NCI-H1092 (cell line): ENCODE measurements at places on chromosomes 6 and 20.
A peak's percentile ranks its signal among the peaks of the same experiment; 100 is the strongest.

- no peak for DNase-seq
Observed at GRCh38 chr6:71457929-71458328, 169.3 kb downstream of the OGFRL1 start.

- no peak for DNase-seq
Observed at GRCh38 chr6:107716688-107717089, 107.4 kb downstream of the SCML4 start.

DNA sequence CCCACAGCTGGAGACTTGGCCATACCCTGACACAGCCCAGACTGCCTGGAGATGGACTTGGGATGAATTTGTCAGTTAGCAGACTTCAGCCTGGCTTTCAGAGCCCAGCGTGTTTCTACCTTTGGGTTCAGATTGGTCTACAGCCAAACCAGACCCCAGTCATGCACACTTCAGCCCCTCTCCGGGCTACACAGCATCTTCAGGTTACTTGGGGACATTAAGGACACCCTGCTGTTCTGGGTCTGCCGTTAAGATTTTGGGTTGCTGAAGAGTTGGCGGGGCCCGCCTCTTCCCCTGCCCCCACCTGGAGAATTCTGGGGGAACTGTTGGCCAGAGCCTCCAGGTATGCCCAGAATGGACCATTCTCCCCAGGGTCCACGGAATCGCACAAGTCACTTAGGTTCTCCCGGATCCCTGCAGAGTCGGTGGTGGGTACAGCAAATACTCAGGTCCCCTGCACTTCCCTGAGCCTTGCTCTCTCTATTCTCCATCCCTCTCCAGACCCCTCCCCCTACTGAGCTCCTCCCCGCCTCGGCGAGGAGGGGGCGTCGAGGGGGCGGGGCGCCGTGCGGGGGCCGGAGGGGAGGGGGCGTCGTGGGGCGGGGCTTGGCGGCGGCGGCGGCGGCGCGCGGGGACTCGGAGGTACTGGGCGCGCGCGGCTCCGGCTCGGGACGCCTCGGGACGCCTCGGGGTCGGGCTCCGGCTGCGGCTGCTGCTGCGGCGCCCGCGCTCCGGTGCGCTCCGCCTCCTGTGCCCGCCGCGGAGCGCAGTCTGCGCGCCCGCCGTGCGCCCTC lies at the start of gene PTK7:
PTK7 (plus strand) TSS at position 645 of the 794 bp plus-strand sequence. CDS start 175 bp downstream, outside the sequence.
- peak; percentile 87 for DNase-seq

- no peak for DNase-seq
Observed at GRCh38 chr20:58965270-58966064, 15.6 kb upstream of the NELFCD start.

DNA sequence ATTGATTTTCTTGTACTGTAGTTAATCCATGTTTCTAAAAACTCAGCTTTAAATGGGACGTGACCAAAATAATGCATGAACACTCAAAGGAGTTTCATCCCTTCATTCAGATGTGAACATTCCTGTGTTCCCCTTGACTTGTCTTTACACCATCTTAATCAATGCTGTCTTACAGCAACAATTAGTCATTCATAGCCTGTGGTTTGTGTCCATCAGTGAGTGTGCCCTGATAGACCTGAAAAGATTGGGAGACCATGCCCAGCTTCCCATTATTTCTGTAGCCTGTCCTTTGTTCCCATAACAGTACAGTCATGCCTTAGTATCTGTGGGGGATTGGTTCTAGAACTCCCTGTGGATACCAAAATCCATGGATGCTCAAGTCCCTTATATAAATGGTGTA lies 23.9 kb downstream of the NT5E start:
- no peak for DNase-seq

- no peak for DNase-seq
Observed at GRCh38 chr6:155142168-155143028, 121.4 kb upstream of the CLDN20 start.

DNA sequence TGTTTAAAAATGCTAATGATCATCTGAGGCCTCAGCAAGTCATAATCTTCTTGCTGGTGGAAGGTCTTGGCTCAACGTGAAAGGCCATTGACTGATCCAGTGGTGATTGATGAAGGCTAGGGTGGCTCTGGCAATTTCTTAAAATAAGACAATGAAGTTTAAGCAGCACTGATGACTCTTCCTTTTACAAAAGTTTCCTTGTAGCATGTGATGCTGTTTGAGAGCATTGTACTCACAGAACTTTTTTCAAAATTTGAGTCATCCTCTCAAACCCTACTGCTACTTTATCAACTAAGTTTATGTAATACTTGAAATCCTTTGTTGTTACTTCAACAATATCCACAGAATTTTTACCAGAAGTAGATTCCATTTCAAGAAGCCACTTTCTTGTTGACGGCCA lies 382.3 kb downstream of the ESR1 start:
- no peak for DNase-seq

DNA sequence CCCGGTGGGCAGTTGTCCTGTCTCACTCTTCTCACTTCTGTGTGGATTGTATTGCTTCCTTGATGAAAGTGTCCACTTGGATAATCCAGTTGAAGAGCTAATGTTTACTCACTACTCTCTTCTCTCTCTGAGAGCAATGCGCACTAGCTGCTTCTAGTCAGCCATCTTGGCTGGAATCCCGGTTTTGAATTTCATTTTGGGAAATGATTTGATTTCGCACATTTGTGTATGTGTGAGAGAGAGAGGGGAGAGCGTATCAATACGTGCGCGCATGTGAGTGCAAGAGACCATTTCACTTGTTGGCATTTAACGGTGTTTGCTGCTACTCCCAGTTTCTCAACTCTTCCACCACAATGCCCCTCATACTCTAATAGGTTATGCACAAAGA lies 67.8 kb downstream of the KLHL32 start:
- DNase-seq = peak; percentile 31

- DNase-seq = no peak
Observed at GRCh38 chr6:9848094-9848493, 566.8 kb downstream of the TFAP2A start.

DNA sequence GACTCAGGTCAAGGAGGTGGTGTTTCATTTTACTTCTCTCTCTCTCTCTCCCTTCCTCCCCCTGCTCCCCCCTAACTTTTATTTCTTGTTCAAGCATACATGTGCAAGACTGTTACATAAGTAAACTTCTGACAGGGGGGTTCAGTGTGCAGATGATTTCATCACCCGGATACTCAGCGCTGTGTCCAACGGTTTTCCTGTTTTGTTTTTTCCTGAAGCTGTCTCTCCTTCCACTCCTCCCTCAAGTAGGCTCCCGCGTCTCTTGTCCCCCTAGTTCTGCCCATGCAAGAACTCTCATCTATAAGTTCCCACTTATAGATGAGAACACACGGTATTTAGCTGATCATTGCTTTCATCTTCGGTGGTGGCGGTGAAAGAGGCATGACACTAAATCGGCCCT lies 751.9 kb upstream of the DEFB115 start:
- DNase-seq = no peak

DNA sequence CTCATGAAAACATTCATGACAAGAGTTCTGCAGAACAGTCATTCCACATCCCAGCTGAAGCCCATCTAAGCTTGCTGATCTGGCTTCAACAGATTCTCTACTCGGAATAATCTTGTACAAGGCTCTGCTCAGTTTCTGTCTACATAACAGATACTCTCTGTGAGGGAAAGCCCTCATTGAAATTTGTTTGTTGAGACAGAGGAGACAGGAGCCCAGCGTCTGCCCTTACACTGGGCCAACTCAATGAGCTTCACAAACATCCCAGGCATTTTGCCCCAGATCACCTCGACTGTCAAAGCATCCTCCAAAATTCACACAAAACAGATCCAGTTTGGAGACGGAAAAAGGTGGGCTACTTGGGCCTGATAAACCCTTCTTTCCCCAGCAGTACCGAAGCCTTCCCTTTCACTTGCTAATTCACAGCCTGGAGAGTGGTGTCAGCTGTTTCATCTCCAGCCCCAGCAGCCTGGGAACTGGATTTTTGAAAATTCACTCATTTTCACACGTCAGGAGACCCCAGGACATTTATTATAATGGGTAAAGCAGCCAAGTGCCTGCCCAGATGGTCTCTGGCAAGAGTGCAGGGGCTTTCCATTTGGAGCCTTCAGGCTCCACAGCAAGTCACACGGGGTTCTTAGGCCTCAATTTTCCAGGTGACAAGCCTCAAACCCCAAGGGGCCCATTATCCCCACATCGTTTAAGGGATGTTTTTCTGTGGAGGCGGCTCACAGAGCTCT lies 7.3 kb downstream of the CCDC167 start:
- peak; percentile 44 for DNase-seq

GRCh38 chr20:57390604-57391438 lies at the start of gene RBM38:
TSS of gene RBM38 (plus strand) at chr20:57391396. CDS start at chr20:57391582, 186 bp downstream.
- peak; percentile 70 for DNase-seq

DNA sequence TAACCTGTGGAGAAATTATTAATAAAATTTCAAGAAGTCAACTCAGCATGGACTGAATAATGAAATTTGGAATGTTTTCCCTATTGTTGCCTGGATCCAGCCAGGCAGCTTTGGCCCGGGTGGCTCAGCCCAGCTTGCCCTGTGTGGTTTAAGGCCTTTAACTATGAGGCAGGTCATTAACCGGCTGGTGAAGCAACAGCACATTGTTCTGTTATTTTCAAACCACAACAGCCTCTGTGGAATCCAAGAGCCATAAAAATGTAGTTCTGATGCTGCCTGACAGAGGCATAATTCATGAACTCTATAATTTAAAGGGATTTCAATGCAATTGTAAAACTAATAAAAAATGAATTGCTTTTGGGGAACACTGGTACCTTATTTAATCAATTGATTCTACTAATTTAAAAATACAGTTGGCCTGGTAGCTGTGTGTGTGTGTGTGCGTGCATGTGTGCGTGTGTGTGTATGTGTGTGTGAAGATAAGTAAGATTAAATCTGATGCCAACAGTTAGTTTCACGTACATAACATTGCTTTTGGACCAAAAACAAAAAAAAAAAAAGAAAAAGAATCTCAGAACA lies 117.7 kb downstream of the RPS12 start:
- DNase-seq = no peak

DNA sequence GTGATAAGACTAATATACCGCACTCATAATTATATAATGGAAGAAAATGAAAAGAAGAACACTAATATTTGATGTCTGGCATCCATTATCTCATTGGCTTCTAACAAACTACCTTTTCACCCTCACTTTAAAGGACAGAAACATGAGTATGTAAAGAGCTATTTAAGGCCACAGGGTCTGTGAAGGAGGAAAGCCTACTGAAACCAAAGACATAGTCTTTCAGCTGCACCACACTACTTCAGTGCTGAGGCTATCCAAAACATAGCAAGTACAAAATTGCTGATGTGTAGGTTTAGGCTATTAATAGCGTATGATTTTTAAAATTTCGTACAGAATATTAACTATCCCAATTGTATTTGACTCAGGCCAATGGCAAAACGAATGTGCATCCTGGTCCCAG lies 38.2 kb upstream of the SLC2A12 start:
- DNase-seq = no peak

DNA sequence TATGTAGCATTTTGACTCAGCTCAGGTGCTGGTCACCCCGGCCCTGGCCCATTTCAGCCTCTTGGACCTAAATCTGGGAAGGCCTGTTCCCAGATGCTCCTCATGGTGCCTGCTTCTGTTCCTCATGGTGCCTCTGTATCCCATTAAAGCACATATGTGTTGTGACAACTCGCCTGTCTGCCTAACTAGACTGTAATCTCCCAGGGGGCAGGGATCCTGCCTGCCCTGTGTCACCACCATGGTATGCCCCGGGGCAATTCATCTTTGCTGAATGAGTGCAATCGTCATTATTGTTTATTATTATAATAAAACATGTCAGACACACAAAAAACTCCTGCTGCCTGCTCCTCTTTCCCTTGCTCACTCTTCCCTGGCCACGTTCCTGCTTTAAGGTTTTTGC lies 62.0 kb downstream of the ZFP64 start:
- DNase-seq = no peak

- DNase-seq = no peak
Observed at GRCh38 chr6:163585932-163586437, 171.5 kb downstream of the QKI start.

- no peak for DNase-seq
Observed at GRCh38 chr6:33132081-33132524, 56.3 kb downstream of the HLA-DPB1 start.

DNA sequence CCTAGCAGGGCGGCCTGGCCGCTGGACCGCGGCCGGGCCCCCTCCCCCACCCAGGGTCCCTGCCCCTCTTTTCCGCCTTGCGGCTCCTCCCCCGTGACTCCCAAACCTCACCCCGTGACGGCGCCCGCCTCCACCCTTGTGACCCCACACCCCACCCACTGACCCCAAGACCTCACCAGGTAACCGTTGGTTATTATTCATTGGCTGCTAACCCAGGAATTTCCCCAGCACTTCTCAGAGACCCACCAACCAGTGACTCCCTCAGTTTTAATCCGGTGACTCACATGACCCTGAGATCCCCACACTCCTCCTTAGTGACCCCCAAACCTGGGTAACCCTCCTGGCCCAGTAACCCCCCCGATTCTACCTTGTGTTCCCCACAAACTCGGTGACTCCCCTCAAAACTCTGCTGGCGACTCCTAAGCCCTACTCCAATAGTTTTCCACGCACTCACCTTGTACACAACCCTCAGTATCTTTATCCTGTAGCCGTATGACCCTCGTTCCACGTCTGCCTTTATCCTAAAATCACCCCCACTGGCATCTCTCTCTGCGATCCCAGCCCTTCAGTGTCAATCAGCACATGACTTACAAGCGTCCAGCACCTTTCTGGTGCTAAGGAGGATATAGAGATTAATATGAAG lies 534 bp downstream of the ZNF76 start:
- DNase-seq = no peak

GRCh38 chr20:52124821-52125220 lies 66.8 kb downstream of the ZFP64 start:
- no peak for DNase-seq

DNA sequence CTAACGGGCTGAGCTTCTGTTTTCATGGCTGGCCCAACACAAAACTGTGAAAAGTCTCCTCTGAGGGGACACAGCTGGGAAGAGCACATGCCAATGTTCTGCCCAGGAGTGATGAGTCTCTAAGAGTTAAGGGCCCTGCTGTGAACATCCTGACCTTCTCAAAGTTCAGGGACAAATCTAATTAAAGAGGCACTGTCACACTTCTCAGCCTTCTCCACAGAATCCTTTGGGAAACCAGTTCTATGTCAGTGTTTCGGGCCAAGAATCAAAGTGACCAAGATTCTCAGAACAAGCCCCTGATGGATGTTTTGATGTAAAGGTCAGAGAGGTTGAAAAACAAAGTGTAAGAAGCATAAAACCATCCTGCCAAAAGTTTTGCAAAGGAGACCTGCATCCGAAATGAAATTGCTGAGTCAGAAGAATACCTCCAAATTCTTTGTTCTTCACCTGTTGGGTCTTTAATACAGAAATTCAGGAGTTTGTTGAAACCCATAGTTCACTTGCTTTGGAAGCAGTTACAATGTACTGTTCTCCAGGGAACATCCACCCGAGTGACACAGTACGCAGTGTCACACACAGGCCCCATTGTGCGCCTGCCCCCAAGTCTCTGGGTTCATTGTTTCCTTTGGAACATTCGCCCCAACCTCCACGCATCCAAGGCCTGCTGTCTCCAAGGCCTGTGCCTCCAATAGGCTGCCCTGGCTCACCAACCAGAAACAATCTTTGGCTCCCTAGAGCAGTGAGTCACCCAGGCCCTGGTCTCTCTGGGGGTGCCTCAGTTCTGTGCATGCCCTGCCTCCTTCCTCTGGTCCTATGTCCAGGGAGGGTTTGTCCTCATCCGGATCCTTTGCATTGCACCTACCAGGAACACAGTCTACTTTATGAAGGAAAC lies 65.5 kb upstream of the QKI start:
- DNase-seq = no peak

- peak; percentile 55 for DNase-seq
Observed at GRCh38 chr20:3115190-3116107, 30.9 kb upstream of the AVP start.

GRCh38 chr6:69820018-69820417 lies 23.2 kb upstream of the LMBRD1 start:
- DNase-seq = no peak

GRCh38 chr20:237929-238328 lies 10.9 kb downstream of the DEFB129 start:
- DNase-seq = no peak
